ENCODE measurements at places on chromosomes 6 and 20.

DNA sequence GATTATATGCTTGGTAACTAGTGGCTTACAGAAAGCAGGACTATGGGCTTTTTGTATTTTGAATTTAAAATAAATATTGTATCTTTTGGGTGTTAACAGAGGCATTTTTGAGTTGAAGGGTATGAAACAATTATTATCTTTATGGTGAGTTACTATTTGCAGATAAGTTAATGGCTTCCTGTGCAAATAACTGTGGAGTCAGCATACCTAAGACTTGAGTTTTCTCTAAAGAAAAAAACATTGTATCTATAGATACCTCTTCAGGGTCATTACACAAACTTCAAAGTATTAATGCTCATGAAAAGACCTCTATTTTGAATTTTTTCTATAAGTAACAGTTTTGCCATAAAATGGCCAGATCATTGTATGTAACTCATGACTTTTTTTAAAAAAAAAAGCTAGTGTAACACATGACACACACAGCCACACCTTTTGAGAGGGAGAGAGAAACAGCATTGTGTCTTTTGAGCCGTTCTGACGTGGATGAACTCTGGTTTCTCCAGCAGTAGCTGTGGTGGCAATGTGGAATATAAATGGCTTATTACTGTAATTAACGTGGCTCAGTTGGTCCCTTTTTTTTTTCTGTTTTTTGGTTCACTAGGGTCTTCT, 36.3 kb downstream of the PLEKHG1 start:
- DNase-seq: no peak

DNA sequence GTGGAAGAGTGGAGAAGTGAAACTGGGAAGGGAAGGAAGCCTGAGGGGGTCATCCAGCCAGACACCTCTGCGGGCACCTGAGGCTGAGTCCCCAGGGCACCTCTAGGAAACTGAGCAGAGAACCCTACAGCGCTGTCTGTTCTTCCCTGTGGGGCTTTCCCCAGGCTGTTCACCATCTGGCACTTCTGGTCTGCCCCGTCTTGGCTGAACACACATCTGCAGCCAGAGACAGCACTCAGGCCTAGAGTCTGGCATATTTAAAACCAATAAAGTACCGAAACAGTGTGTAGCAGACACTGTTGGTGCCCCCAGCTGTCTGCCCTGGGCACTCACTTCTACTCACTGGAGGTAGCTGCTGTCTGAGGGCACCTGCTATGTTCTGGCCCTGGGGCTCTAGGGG, 9.4 kb upstream of the ARFGEF2 start:
- no peak for DNase-seq

DNA sequence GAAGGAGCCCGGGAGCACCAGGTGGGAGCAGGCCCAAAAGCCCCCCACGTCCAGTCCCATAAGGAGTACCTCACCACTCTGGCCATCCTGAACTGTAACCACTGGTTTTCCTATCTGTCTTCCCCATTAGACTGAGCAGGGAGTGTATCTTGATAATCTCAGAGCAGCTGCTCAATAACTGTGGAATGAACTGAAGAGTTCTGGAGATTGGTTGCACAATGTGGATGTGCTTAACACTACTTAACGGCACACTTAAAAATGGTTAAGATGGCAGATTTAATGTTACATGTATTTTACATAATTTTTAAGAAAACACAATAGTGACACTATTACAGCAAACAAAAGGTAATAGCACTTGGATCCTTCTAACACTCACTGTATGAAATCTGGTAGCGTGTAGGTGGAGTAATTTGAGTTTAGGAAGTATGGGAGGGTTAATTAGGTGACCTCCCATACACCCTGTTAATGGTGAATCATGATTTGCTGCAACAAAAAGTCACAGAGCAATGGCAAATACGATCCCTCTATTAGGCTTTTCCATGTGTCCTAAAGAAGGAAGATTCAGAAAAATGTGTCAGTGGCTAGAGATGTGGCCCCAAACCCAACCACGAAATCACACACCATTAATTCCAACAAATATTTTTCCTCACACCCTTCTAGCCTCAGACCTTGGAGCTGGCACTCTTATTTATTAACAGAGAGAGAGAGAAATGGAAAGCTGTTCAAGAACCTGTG, 18.4 kb downstream of the TRAM2 start:
- DNase-seq: peak; percentile 63

DNA sequence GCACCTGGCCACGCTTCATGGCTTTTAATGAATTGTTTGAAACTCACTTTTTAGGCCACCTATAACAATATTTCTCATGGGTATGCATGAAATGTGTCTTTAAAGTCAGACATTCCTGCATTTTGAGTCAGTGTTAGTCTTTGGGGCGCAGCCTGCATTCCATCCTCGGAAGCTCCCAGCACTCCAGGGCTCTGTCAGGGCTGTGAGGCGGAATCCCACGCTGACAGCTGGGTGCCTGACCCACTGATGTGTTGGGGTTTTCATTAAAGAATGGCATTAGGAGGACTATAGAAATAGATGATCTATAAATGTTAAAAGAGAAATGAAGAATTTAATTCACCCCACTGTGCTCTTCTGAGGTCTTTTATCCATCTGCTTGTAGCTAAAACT, 16.2 kb upstream of the CLDN20 start:
- DNase-seq: peak; percentile 88

DNA sequence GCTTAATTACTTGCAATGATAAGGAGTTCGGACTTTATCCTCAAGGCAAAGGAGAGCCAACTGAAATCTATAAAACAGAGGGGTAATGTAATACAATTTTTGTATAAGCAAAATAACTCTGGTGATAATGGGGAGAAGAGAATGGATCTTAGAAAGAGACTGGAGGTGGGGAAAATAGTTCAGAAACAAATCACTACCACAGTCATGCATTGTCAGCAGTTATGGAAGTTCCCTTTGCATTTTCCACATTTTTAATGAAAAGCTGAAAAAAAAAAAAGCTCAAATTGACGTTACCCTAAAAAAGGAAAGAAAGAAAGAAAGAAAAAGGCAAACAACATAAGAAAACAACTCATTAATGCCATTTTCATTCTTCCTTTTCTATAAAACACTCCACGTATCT, 337.6 kb upstream of the HSF2 start:
- DNase-seq: no peak

DNA sequence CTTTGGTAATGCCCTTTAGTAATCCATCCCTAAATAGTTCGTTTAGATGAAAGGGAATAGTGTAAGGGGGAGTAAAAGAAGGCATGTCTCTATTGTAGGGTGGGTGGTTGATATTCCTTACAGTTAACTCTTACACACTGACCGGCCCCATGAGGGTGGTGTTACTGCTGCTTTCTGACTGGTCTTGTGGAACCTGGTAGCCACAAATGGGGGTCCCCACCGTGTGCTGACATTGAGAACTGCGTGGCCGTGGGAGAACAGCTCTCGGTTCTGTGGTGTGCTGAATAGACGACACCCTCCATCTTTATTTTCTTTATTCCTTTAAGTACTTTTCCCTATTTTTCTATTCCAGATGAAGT, 19.3 kb downstream of the MRAP2 start:
- no peak for DNase-seq

DNA sequence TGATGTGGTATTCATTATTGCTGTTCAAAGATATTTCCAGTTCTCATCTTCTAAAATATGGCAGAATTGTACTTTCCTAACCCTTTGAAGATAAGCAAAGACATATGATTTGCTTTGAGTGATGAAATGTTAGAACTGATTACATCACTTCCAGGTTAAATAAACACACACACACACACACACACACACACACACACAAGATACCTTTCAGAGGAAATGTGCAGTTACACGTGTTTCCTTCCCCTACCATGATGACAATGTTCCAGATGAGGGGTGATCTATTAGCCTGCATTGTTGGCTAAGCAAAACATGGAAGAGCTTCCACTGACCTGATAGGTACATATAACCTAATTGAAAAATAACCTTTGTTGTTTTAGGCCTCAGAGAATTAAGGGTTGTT, 11.7 kb upstream of the FRK start:
- DNase-seq: no peak

All from EH (cell line).